ENCODE measurements at places on chromosomes 7 and 10.

DNA sequence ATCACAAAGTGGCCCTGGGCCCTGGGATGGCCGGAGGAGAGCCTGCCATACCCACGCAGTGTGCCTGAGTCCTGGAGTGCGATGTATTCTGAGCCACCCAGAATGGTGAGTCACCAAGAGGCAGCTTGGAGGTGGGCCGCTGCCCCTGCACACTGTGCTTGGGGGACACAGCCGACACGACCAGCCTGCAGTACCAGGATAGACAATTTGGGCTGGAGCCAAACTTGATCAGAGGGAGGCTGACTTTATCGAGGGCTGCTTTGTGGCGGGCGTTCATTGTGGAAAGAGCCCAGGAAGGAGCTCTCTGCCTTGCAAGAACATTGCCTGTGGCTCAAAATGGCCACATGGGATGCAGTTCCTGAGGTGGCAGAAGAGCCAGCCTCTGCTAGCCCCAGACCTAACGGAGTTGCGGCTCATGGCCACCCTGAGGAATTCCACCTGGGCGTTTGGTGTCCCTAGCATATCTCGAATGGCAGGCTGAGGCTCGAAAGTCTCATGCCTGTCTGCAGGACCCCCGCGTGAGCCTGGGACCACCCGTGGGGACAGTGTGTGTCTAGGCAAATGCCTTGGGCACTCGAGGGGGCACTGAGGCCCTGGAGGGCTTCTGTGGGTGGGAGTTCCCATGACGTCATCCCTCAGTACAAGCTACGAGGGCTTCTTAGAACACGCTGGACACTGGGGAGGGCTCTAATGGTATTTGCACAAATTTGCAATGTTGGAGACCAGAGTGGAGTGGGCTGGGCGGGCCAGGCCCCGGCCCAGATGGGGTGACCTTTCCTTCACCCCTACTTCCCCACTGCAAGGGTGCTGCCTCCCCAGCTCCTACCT, 79.7 kb downstream of the LHPP start:
- no peak for DNase-seq

GRCh38 chr10:95560278-95561176, 644 bp downstream of the SORBS1 start:
- DNase-seq = peak; percentile 64

DNA sequence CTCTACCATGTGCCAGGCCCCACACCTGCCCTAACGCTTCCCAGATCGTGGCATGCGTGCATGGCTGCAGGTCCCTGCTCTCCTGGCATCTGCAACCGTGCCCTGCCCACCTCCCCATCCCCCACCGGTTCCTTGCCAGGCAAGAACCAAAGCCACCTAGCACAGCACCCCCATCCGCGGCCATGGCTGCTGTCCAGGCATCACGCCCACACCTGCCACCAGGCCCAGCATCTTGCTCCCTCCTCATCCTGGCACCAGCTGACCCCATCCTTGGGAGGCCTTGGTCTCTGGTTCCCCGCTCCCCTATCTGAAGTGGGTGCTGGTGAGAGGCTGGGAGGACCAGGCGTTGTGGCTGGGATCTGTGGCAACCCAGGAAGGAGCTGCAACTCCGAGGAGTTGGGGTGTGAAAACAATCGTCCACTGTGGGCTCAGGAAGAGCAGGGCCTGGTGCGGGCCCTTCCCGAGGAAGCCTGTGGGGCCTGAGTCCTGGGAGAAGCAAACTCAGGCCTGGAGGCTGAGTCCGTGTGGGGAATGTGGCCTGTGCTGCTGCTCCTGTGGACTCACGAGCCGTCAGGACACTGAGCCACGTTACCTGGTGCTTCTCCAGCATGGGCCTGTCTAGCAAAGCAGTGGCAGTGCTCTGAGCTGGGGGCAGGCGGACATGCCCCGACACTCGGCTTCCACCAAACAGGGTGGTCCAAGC, 417.1 kb downstream of the DNAJB6 start:
- DNase-seq = no peak

GRCh38 chr7:47181746-47182361, 400.1 kb downstream of the TNS3 start:
- DNase-seq = no peak

DNA sequence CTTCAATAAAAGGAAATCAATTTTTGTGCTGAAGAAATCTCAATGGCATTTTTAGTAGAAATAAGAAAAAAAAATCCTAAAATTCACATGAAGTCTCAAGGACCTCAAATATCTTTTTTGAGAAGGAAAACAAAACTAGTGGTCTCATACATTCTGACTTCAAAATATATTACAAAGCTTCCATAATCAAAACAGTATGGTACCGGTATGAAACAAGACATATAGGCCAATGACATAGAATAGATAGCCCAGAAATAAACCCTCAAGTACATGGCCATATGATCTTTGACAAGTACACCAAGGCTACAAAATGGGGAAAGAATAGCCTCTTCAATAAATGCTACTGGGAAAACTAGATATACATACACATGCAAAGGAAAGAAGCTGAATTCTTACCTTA, 131.8 kb upstream of the GPR22 start:
- no peak for DNase-seq

GRCh38 chr7:157853076-157853788, 516.4 kb downstream of the DNAJB6 start:
- no peak for DNase-seq

- no peak for DNase-seq
These were observed 245.4 kb downstream of the GRID1 start for GRCh38 chr10:86121200-86121599.

- DNase-seq = no peak
These were observed 320.7 kb downstream of the SUGCT start for GRCh38 chr7:40455485-40455884.

GRCh38 chr7:159103382-159104187, 41.1 kb downstream of the VIPR2 start:
- DNase-seq = no peak

- peak; percentile 27 for DNase-seq
These were observed 43.1 kb downstream of the MBL2 start for GRCh38 chr10:52729271-52730104.

- no peak for DNase-seq
These were observed 18.5 kb upstream of the CFAP46 start for GRCh38 chr10:132960631-132961419.

DNA sequence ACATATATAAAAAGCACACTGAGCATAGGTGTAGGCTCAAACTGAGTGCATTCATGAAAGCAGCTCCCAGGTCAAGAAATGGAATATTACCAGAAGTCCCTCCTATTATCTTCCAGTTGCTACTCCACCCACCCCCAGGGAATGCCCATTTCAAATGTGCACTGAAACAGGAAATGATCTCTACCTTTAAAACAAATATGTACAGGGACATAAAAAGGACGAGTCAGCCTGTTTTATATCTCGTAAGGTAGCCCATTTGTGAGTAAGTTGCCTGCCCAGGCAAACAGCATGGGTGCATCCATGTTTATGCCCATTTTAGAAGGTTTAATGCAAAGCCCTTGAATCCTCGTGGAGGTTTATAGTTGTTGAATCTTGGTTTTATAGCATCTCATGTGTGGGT, 10.4 kb downstream of the FFAR4 start:
- DNase-seq = no peak

DNA sequence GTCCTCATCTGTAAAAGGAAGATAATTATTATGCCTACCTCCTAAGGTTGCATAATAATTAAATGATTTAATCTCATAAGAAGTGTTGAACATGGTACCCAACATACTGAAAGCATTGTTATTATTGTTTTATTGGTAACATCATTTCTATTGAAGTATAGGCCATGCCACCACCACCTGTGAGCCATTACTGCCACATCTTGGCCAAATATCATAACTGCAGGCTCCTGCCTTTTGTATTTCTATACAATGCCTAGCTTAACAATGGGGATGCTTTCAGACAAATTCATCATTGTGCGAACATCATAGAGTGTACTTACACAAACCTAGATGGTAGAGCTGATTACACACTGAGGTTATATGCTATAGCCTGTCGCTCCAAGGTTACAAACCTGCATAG, 61.1 kb upstream of the NPSR1 start:
- peak; percentile 26 for DNase-seq

GRCh38 chr10:50410066-50410811, 158.9 kb upstream of the ASAH2 start:
- DNase-seq = peak; percentile 10

- DNase-seq = peak; percentile 67
These were observed 169.7 kb downstream of the NRF1 start for GRCh38 chr7:129780974-129781927.

GRCh38 chr7:101586906-101587677, 42.0 kb downstream of the MYL10 start:
- no peak for DNase-seq

GRCh38 chr10:120285408-120285807, 171.6 kb upstream of the PLPP4 start:
- no peak for DNase-seq

DNA sequence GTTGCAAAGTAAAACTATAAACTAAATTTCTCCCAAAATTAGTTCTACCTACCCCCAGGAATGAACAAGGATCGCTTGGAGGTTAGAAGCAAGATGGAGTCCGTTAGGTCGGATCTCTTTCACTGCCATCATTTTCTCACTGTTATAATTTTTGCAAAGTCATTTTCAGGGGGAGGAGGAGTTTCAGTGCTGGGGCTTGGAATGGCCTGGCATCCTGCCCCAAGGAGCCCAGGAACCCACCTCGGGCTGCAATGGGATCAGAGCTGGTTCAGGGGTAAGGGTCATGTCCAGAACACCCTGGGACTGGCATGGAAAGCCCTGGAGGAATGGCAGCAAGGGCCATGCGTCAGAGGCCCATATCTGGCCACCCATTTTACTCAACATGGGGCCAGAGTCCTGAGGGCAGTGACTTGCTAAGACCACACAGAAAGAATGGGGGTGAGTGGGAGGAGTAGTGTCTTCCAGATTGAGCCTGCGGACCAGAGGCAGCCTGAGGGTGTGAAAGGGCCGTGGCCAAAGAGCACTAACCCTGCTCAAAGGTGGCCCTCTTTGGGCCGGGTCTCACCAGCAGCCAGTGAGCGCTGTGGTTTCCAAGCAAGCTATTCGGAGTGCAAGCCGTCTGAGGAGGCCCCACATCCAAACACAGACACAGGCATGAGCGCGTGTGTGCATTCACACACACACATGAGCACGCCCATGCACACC, 31.8 kb downstream of the GPRIN2 start:
- DNase-seq = no peak

DNA sequence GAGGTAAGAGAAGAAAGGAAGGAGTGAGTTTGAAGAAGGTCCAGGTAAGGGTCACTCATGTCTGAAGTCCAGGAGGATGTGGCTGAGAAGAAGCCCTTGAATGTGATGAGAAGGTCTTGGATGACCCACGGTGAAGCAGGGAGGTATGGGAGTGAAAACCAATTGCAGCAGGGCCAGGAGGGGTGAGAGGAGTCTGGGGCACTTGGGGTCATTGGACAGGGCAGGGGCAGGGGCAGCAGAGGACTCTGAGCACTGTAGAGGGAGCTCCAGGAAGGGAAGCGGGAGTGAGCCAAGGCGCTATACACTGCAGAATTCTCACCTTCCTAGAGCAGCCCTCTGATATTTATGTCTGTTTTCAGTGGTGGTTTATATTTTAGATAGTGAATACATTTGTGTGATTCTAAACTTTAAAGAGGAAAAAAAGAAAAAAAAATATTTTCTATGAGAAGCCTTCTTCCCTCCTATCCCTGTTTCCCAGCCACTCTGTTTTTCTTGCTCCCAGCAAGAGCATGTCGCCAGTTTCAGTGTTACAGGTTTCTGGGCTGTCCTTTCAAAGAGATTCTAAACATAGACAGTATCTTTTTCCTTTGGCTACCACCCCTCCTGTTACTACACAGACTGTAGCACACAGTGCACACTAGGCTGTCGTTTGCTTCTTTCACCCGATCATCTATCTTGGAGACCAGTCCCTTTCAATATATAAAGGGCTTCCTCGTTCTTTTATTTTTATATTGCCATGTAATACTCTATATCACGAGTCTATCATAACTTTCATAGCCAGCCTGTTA, 24.5 kb downstream of the BLVRA start:
- DNase-seq = no peak

GRCh38 chr10:121677880-121678279, 79.6 kb upstream of the FGFR2 start:
- no peak for DNase-seq

DNA sequence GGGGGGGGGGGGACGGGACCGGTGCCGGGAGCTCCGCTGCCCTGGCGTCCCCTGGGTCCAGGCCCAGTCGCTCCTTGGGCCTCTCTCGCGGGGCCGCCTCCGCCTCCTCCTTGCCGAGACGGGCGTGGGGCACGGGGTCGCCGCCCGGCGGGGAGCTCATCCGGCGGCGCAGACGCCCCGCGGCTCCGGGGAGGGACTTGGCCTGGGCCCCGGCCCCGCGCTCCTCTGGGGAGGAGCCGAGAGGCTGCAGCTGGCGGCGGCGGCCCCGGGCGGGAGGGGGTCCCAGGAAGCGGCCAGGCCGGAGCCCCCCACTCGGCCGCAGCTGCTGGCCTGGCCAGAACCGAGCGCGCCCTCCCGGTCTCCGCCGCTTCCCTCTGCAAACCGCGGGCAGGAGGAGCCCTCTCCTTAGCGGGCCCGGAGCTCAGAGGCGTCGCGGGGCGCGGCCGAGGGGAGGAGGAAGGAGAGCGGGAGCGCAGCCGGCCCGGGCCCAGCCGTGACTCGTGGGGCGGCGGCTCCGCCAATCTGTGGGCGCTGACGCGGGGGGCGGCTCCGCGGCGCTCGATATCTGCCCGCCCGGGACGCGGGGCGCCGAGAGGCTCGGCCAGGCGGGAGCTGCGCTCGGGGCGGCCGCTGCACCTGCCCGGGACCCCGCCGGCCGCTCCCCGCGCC, at the start of gene FAM20C:
FAM20C (plus strand) TSS at position 591 of the 669 bp plus-strand sequence. CDS start 629 bp downstream, outside the sequence.
- DNase-seq = peak; percentile 69

GRCh38 chr7:155071916-155072571, 1.9 kb downstream of the HTR5A start:
- no peak for DNase-seq

DNA sequence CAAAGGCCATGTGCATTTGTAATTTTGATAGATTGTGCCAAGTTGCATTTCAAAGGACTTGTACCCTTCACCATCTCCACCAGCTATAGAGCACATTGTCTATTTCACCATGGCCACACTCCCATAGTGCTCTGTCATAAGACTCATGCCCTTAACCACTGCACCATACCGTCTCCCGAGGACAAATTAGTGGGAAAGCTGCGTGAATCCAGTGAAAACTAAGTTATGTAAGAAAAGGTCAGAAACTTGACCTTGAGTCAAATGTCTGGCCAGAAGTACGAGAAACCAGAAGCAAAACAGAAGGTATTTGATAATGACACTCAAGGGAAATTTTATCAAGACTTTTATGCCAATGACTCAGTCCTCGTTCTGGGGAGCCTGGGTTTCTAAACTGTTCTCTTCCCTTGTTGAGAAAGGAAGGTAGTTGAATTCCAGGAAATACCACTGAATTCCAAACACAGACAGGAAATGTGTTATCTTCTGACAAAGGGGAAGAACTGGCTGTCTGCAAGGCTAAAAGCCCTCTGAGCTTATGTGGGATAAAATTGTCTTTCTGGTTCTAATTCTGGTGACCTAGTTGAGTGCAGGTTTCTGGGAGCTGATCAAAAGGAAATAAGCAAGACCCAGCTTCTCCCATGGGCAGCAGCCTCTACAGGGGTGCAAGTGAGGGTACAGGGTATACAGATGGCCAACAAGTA, 49.7 kb downstream of the CDK1 start:
- no peak for DNase-seq

DNA sequence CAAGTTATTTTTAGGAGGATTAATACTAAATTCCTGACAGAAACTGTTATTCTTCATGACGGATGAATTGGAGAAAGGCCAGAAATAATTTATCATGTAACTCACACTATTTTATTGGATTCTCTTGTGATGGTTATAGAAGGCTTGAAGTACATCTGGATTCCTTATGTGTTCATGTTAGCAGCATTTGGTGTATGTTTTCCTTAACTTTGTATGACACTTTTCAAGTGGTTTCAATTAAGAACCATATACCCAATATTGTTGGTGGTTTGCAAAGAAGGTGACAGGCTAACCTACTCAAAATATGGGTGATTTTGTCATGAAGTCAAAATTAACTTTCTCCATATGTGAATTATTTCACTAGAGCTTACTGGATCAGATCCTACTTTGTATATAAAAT, 532.2 kb upstream of the CNTNAP2 start:
- no peak for DNase-seq
